ENCODE measurements at places on chromosomes 6 and 20. TPM values are rescaled to one million over a fixed set of nuclear protein-coding genes. Genes with fewer than 3 reads are reported as not detected.

DNA sequence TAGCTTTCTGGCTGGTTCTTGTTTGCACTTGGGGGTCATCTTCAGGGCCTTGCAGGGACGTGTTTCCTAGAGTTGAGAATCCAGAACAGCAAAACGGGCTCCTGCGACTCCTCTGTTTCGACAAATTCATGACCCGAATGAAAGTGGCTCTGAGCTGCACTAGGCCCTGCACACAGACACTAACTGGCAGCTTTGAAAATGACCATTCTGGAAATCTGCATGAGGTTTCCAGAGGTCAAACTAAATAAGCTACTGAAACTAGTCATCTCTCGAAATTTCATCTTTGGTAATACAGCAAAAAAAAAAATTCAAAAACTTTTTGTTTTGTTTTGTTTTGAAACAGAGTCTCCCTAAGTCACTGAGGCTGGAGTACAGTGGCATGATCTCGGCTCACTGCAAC lies 15.5 kb upstream of the BMP7 start:
- no peak for DNase-seq

- no peak for DNase-seq
Measured at GRCh38 chr6:161095916-161096315, 104.3 kb downstream of the MAP3K4 start.

The FAM83C gene
- not detected for total RNA-seq

The TNNC2 gene
- 1.4 TPM for total RNA-seq

Measured in thyroid gland (tissue), 4 donors.